ENCODE measurements at places on chromosomes 4 and X.

- DNase-seq, result no peak
These were observed 276.8 kb downstream of the FBXW7 start for GRCh38 chr4:152258804-152259708.

- no peak for DNase-seq
These were observed 218.6 kb upstream of the ANXA3 start for GRCh38 chr4:78332976-78333375.

DNA sequence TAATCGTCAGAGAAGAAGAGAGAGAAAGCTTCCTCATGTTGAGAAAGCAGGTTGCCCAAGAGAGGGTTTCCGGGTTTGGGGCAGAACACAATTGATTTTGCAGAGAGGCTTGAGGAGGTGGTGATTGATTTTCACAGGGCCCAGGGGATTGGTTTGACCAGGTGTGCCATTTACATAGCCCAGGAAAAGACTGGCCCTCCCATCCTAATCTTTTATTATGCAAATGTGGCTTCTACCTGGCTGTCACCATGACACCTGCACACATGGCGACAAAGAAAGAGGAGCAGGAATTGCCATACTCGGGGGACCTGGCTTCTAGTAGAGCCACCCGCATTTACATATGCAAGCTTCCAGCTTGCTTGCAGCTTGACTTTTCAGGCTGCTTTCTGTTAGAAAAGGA lies 405.3 kb downstream of the PPP4R3C start:
- no peak for DNase-seq

DNA sequence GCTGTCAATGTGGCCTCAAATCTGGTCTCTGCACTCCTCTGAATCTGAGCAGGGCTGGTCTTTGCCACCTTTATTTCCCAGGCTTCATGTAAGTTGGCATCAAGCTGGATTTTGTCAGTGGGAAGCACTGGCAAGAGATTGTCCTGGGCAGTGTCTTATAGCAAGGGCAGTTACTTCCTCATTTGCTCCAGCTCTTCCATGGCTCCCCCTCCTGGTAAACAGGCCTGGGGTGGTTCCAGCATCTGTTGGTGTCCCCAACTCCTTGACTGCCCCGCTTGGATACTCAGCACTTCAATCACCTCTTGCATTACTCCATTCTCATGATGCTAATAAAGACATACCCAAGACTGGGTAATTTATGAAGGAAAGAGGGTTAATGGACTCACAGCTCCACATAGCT lies 15.0 kb upstream of the REST start:
- no peak for DNase-seq

DNA sequence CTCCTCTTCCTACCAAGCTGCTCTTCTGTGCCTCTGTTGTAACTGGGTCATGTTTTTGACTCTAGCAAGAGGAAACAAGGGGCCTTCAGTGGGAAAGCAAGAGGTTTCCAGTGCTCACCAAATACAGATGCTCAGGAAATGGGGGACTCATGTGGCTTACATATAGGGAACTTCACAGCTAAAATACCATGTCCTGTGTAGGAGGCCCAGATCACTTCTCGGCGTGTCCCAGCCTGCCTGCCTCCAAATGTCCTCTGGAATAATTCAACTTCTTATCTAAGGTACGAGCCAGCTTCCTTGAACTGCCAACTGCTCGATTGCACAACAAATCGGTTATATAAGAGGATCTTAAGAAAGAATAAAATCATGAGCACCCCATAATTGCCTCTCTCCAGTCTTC lies 161.3 kb downstream of the KIT start:
- no peak for DNase-seq

DNA sequence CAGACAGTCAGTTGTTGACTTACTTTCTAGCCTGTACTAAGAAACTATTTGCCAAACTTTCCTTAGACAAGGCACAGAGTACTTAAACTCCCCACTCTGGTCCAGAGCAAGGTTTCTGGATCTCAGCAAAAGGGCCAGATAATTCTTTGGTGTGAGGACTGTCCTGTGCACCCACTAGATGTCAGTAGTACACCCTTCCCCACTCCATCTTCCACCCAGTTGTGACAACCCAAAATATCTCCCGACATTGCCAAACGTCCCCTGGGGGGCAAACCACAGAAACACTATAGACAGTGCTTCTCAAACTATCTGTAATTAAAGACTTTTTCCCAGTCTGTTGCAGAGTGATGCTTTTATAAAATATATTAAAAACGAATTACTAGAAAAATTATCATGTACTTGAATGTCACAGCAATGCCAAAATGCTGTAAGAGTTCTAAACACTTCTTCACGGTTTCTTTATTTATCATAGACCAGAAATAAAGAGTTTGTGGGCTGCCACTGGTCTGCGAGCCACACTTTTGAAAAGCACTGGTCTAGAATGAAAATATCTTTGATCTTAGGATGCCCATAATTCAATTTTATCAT lies 203.5 kb downstream of the PRDM5 start:
- DNase-seq, result no peak

- peak; percentile 13 for DNase-seq
These were observed at the start of gene UGT8 for GRCh38 chr4:114598191-114599121. Gene UGT8, plus strand, starts transcription at chr4:114598807. Its CDS starts 24,074 bp downstream, at chr4:114622881.

DNA sequence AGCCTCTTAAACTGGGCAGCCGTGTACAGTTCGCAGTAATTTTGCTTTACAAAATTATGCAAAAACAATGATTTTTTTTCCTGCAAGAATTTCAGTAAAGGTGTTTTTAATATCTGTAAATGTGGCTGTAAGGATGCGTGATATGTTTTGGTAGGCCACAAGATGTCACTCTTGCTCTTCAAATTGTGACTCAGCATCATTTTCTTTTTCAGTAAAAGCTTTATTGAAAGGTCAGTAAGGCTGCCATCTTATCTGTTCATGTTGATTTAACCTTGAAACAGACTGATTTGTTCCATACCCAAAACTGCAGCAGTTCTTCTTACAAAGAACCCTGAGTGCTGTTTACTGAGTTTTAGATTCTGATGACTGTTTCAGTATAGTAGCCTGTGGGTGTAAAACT lies 39.9 kb downstream of the TXLNG start:
- no peak for DNase-seq

- no peak for DNase-seq
These were observed 127.3 kb downstream of the NEK1 start for GRCh38 chr4:169485086-169485485.

DNA sequence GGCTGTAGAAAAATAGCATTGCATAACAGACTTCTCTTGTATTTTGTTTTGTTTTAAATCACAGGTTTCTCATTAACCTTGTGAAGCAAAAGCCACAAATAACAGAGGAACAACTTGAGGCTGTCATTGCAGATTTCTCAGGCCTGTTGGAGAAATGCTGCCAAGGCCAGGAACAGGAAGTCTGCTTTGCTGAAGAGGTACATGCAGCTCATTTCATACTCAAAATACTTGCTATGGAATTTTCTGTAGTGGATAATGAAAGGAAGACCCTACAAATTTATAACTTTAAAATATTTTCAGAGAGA lies 17.6 kb downstream of the AFP start:
- no peak for DNase-seq

DNA sequence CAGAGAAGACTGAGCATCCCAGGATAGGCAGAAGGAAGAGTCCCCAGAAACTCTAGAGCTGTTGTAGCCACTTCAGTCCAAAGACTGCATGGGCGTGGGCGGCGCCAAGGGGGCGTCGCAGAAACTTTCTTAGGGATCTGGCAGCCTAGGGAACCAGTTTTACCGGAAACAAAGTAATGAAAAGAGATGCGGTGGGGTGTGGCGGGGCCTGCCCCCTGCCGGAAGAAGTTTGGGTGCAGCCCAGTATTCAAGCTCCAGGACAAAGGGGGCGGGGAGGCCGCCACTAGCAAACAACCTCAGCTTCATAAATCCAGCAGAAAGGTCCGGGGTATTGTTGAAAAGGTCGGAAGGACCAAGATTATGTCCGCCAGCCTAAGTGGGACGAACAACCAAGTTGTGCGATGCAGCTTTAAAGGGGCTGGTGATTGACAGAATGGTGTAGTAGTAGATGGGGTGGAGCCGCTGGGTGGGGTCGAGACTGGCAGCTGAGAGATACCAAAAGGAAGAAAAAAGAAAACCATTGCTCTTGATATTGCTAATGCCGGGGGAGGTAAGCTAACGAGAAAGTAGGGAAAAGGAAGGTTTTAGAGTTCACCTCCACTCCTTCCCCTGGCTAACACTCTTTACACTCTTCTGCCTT lies 190.5 kb downstream of the RRAGB start:
- peak; percentile 25 for DNase-seq

DNA sequence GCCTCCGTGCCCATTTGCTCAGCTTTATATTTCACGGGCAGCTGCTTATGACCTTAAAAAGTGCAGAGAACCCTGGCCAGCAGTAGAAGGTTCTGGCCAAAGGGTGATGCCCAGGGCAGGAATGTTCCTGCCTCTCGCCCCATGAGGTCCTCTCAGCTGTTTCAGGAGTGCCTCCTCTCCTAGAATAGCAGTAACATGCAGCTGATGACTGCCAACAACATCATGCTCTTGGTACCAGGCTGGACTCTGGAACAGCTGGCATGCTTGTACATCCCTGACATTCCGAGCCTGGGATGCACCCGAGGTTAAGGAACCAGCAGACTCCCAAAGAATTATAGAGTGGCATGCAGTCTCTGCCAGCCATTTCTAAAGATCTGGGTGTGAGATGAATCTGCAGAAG lies 11.7 kb upstream of the TENM3 start:
- no peak for DNase-seq

DNA sequence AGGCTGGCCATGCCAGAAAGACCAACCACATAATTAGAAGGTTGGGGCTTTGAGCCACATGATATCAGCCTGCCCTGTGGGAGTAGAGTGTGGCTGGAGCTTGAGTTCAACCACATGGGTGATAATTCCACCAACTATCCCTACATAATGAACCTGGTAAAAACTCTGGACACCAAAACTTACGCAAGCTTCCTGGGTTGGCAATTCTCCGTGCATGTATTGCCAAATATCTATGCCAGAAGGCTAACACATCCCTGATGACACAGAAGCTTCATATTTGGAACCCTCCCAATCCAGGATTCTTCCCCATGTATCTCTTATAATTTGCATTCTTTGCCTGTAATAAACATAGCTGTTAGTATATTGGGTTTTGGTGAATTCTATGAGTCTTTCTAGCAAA lies 68.2 kb downstream of the FUNDC1 start:
- DNase-seq, result no peak

DNA sequence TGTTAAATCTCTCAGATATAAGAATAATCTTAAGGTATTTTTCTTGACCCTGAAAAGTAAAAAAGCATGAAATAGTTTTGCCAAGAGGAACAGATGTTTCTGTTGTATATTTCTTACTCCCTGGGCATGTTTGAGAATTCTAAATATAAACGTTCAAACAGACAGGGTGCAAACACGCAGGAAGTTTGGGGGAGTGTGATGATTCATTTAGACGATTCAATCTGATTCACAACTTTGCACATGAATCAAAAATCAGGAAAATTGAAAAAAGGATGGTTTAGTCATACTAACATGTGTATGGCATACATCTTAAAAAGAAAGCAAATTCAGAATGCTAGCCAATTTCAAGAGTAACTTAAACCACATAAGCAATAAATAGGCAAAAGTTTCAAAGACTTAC lies 340.3 kb upstream of the GRID2 start:
- no peak for DNase-seq

- DNase-seq, result no peak
These were observed 99.4 kb downstream of the SYNPO2 start for GRCh38 chr4:118987959-118988634.

- no peak for DNase-seq
These were observed 697 bp downstream of the CEP135 start for GRCh38 chr4:55949482-55949802.

DNA sequence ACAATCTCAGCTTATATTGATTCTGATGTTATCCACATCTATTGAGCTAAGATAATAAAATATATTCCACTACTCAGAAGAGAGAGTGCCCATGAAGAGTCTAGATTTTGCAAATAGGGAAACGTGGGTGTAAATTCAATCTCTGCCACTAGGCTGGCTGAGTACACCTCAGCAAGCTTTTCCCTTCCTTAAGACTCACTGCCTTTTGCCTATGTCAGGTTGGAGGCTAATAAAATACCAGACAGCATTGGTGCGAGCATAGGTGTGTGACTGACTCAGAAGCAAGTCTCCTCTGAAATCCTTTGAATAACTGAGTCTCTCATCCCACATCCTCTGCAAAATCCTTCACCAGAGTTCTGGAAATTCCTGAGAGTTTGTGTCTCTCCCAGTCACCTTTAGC lies 405.4 kb upstream of the CPEB2 start:
- DNase-seq, result no peak

DNA sequence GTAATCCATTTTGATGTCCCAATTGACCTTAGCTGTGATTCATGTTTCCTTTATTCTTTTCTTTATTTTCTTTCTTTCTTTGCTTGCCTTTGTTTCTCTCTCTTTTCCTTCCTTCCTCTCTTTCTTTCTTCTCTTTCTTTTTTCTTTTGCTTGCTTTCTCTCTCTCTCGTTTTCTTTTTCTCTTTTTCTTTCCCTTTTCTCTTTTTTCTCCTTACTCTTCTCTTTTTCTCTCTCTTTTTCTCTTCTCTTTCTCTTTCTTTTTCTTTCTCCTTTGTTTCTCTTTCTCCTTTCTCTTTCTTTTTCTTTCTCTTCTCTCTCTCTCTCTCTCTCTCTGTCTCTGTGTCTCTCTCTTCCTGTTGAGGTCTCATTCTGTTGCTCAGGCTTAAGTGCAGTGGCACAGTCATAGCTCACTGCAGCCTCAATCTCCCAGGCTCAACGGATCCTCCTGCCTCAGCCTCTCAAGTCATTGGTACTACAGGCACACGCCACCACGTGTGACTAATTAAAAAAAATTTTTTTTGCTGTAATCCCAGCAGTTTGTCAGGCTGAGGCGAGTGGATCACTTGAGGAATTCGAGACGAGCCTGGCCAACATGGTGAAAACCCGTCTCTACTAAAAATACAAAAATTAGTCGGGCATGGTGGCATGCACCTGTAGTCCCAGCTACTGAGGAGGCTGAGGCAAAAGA lies 8.0 kb upstream of the DHRSX start:
- DNase-seq, result no peak

DNA sequence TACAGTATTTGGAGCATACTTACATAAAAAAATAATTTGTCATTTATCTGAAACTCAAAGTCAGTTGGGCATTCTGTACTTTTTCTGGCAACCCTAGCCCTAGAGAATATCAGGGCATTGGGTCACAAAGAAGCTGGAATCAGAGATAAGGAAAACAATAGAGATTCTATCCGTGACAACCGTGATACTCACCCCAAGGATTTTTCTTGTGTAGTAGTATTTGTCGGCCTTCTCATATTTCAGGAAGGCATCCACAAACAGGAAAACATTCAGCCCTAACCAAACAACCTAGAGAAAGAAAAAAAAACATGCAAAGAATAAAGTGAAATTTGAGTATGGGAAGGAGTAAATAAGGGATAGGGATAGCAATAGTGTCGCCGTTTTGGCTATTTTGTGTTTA lies 3.6 kb downstream of the NOX1 start:
- DNase-seq, result no peak

GRCh38 chr4:5791654-5792053 lies 80.7 kb downstream of the EVC start:
- no peak for DNase-seq

DNA sequence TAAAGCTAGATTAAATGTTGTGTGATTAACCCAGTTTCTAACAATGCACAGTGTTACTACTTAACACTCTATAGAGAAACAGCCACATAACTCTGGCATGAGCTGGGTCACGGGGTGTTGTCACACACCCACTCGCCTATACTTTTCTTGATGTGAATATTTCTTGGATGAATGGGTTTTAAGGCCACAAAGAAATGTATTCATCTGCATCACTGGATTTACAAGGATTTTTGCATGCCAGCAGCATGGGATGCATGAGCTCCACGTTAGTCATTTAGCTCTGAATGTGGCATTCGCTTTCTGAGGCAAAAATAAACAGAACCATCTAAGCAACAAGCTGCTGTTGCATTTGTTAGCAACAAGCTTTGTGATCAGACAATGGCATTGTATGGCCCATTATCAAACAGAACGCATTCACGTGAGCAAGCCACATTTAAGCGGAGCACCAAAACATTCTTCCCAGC lies 89.7 kb downstream of the LRP2BP start:
- no peak for DNase-seq
